ENCODE measurements at places on chromosomes 7 and 10. TPM values are rescaled to one million over a fixed set of nuclear protein-coding genes. Genes with fewer than 3 reads are reported as not detected.

The CCL26 gene
- not detected for total RNA-seq

The HOXA1 gene
- 0.42 TPM for total RNA-seq

The MOGAT3 gene
- not detected for total RNA-seq

DNA sequence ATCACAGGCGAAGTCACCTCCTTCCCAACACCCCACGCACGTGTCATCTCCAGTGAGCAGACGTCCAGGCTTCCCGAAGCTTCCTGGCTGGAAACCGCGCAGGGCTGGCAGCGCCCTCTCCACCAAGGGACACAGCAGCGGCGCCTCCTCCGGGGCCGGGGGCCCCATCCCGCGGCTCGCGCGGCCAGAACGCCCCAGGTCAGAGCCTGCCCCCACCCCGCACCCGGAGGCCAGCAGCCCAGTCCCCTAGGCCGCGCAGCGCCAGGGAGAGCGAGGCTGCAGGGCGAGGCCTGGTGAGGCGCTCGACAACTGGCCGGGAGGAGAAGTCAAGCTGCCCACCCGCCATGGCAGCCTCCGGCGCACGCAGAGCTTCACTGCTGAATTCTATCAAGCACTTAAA, 247.0 kb downstream of the SEMA3D start:
- H3K36me3 ChIP-seq, result no peaks in the 10 kb centered on the region
- H3K27ac ChIP-seq, result no peak overlapping the region
- DNase-seq, result no peak
- H3K4me1 ChIP-seq, result peaks cover 13% of the 10 kb centered on the region
- no peak overlapping the region for H3K4me3 ChIP-seq
- no peaks in the 10 kb centered on the region for H3K27me3 ChIP-seq

- no peak overlapping the region for H3K27ac ChIP-seq
- no peaks in the 10 kb centered on the region for H3K27me3 ChIP-seq
- no peak overlapping the region for H3K4me3 ChIP-seq
- no peak for DNase-seq
- no peaks in the 10 kb centered on the region for H3K36me3 ChIP-seq
Observed at GRCh38 chr7:86257894-86258293, 385.8 kb upstream of the GRM3 start.
